ENCODE measurements at places on chromosomes 7 and 10. TPM values are rescaled to one million over a fixed set of nuclear protein-coding genes. Genes with fewer than 3 reads are reported as not detected.

- no peaks in the 10 kb centered on the region for H3K27me3 ChIP-seq
- no peak overlapping the region for H3K27ac ChIP-seq
- H3K4me3 ChIP-seq, result no peak overlapping the region
- H3K36me3 ChIP-seq, result no peaks in the 10 kb centered on the region
- DNase-seq, result no peak
These were observed 15.9 kb downstream of the WBP1L start for GRCh38 chr10:102759497-102760210.

DNA sequence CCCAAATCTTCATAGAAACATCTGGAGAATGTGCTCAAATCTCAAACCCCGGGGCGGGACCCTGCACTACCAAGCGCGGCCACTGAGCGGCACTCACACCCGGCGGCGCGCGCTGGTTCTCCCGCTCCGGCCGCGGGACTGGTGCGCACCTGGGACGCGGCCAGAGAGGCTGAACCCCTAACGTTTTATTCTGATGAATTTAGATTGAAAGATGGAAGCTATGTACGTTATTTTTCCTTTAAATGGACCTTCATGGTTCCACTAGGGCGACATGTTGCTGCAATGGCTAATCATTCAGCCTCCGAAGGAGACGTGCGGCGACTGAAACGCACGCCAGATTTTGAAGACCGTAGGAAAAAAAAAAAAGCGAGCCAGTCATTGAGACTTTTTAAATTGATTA is 107.0 kb upstream of the INSIG1 start:
- peak; percentile 71 for DNase-seq
- H3K36me3 ChIP-seq, result no peaks in the 10 kb centered on the region
- H3K4me1 ChIP-seq, result peaks cover 6% of the 10 kb centered on the region
- H3K27me3 ChIP-seq, result no peaks in the 10 kb centered on the region

GRCh38 chr7:4072161-4072925 is 609.8 kb upstream of the FOXK1 start:
- H3K36me3 ChIP-seq, result no peaks in the 10 kb centered on the region
- H3K27ac ChIP-seq, result no peak overlapping the region
- no peak for DNase-seq
- H3K4me1 ChIP-seq, result no peaks in the 10 kb centered on the region

DPP6 gene
- polyA plus RNA-seq, result 0.22 TPM

MCM10 gene
- 0.21 TPM for polyA plus RNA-seq

All from psoas muscle (tissue), 8 donors.